Stimulated activated CD4-positive, alpha-beta T cell treated with anti-CD3 and anti-CD28 coated beads, TNF-alpha, amount 100 ng/mL, for 1 hour (primary cell): ENCODE measurements at places on chromosomes 13 and 19.

DNA sequence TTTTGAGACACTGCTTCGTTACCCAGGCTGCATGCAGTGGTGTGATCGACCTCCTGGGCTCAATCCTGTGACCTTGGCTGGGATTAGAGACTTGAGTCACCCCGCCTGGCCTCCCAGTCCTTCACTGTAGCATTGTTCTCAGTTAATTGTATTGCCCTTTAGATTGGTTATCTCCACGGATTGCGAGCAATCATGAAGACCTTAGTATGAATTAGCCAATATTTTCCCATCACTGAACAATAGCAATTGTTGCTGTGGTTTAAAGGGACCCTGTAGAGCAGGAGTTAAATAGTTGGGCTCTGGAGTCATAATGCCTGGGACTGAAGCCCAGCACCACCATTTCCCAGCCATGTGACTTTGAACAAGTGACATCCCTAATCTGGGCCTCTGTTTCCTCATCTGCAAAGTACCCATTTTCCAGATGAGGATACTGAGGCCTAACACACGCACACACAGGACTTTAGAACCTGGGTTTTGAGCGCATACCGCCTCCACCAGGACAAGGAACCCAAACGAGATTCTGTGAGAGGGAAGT lies 8.4 kb downstream of the PPP1R14A start:
- DNase-seq, result no peak

DNA sequence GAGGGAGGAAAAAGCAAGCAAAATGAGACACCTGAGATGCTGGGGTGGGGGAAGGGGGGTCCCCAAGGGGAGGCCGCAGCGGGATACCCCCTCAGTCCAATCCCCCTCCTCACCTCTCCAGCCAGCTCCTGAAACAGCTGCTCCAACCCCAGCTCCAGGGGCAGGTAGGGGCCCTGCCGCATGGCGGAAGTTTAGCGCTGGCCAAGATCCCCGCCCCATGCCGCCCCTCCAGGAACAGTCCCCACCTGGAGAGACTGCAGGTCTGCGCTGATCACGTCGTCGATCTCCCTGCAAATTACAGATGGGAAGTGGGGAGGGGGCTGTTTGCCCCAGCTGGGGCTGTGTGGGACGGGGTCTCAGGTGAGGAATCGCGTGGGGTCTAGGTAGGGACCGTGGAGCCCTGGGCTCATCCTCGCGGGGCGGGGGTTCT lies 9.0 kb downstream of the CAPN12 start:
- no peak for DNase-seq

DNA sequence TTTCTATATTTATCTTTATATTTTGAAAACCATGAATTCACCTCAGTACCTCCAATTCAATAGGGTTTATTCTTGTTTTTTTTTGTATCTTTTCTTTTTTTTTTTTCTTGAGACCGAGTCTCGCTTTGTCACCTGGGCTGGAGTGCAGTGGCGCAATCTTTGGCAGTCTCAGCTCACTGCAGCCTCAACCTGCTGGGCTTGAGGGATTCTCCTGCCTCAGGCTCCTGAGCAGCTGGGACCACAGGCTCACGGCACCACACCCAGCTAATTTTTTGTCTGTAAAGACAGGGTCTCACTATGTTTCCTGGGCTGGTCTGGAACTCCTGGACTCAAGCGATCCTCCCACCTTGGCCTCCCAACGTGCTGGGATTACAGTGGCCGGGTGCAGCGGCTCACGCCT lies 23.1 kb upstream of the EVI5L start:
- no peak for DNase-seq

GRCh38 chr13:51675385-51675784 lies 91.1 kb downstream of the WDFY2 start:
- DNase-seq, result no peak

DNA sequence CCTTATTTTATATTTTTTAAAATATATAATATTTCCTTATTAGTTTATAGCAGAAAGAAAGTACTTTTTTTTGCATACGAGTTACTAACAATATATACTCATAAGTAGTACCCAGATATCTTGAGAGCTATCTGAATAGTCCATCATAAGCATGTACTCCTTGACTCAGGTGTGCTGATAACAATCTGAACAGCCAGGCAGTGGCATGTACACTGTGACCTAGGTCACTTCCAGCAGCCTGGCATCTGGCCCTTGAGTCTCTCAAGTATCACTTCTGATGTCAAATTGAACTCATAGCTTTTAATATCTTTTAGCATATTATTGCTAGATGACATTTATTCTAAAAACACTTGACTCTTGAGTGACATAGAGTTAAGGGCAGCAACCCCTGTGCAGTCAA lies 1576.7 kb downstream of the SLITRK1 start:
- no peak for DNase-seq
